ENCODE measurements at places on chromosomes 1 and 21. TPM values are rescaled to one million over a fixed set of nuclear protein-coding genes. Genes with fewer than 3 reads are reported as not detected.

S100A7A gene
- total RNA-seq: not detected

VWA5B1 gene
- not detected for total RNA-seq

CLCA2 gene
- not detected for total RNA-seq

RNF187 gene
- 153 TPM for total RNA-seq

MATN1 gene
- total RNA-seq: 1.7 TPM

MXRA8 gene
- 0.64 TPM for total RNA-seq

DNA sequence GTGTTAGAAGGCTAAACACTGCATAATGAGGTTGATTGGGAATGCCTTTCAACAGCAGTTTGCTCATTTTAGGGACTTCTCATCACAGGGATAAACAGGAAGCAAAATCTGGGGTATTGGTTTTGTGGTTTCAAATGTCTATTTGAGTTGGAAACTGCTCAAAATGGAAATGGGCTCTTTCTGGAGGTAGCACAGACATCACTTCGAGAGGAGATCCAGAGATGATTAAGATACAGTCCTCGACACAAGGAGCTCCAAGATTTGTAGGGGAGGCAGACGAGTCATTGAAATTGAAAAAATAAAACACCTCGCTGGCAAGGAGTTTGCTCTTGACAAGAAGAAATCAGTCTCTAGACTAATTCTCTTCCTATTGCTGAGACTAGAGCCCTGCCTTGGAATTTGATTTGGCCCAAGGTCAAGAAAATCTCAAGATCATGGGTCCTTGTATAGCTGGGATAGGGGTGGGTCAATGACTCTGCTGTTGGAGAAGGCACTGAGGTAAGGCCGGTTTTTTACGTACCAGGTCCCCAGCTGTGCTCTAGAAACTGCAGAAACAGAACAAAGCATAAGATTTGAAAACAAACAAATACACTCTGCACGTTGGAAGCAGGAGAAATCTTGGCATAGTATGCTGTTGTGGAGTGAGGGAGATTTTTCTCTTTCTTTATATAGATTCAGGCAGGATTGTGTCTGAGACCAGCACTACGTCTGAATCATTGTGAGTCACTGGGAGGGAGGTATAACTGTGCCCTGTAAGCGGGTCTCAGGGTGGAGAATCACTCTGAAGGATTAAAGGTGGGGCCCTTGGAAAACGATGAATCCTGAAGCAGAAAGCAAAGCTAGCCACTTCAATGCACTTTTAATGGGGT lies 17.7 kb upstream of the KLHDC8A start:
- no peak for DNase-seq

DNA sequence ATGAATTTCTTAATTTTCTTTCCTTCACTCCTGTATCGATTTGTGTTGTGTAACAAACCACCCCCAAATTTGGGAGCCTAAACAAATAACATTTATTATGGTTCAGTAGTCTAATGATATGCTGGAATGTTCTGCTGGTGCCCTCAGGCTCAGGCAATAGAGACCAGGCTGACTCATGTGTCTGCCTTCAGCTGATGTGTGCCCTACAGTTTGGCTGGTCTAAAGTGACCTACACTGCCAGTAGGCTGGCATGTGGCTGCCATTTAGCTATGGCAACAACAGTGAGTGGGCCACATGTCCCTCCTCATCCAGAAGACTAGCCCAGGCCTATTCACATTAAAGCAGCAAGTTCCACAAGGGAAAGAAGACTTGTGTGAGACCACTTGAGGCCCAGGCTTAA lies 115.8 kb downstream of the PTPRC start:
- no peak for DNase-seq

DNA sequence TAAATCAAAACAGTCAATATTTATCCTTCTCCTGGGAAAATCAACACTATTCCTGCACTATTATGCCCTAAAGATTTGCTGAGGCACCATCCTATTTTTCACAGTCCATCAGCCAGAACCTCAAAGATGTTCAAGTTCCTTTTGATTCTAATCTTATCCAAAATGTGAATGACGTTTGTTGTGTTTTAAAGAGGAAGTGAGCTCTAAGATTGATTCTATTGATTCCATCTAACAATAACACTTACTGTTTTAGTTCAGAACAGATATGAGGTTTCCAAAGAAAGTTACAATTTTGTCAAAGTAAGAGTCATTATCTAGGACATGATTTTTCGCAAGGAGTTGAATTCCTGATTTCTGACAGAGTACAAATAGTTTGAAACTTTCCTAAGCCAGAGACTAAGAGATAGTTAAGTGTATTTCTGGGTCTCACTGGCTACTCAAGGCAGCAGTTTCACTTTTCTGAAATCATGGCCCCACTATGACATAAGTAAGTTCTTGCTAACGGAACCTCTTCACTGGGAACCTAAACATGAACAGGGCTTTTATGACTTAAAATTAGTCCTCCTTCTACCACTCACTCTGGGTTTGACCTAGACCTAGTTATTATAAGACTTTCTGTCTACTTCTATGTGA lies 84.7 kb downstream of the LHX9 start:
- no peak for DNase-seq

DNA sequence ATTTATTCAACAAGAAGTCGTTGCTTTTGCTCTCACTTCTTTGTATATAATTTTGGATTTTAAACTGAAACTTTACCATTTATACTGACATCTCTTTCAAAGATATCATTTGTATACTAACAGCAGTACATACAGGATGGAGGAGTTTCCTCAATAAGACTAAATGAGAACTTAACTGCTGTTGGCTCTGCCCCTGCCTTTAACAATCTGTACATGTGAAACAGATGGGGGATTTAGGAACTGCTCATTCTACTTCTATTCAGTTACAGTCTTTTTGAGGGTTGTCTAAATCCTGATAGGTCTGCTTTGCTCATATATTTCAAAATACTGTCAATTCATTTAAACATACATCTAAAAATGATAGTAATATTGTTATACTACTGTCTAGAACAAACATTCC lies 663.2 kb downstream of the ADGRL2 start:
- no peak for DNase-seq

DNA sequence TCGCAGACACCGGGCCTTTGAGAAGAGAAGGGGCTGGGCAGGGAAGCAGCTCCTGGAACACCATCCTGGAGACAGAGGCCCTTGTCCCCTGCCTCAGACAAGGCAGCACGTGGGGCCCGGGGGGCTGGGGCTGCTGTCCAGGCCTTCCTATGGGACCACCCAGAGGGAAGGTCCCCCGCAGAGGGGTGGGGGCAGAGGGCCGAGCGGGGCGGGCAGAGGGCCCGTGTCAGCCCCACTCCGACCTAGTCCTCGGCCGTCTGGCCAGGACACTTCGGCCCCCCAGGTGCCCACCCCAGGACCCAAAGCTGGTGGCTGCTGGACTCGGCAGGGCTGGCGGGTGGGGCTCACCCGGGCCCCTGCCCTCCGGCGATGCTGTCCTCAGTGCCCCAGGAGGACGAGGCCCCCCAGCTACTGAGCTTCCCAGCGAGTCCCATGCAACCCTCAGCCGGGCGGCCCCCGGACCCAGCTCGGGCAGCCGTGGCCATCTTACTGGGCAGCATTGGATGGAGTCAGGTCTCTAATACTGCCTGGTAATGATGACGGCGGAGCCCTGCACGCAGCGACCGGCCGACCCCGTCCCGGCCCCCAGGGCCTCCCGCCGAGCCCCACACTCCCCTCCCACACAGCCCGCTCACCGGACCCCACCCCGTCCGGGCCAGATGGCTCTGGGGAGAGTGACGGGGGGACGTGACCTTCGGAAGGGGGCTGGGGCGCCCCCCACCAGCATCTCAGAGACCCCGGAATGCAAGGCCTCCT lies 6.9 kb upstream of the TTLL10 start:
- DNase-seq: no peak

GRCh38 chr21:33132054-33132453 lies 62.1 kb downstream of the OLIG1 start:
- DNase-seq: no peak

DNA sequence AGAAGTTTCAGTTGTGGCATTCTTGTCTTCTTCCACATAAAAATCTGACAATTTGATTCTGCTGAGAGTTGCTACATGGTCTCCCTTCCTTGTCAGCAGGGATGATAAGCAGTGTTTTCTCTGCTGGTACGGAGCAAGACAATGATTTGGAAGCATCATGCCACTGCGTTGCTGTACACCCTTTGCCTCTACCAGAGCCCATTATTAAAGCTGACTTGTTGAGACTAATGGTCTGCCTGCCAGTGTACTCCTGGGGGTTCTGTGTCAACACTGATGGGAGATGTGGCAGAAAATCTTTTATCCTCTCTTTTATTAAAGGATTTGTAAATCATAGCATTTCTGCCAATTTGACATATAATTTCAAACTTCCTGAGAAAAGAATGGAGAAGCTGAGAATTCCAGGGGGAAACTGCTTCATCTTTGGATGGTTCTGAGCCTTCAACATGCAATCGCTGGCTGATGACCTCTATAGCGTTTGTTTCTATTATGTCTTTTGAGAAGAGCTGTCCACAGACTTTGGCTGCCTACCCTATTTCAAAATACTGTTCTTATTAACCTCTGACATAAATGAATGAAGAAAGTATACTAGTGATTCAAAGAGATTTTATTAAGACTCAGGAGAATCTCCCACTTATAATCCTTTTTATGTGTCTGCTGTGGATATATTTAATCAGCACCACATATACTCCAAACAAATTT lies 47.9 kb upstream of the DYNLT5 start:
- DNase-seq: no peak

GRCh38 chr1:18811733-18812452 lies 47.6 kb downstream of the TAS1R2 start:
- no peak for DNase-seq

GRCh38 chr21:45255381-45256020 lies 32.2 kb downstream of the POFUT2 start:
- DNase-seq: no peak

GRCh38 chr1:40161888-40162397 lies 756 bp downstream of the RLF start:
- DNase-seq: no peak

- DNase-seq: no peak
Observed at GRCh38 chr1:37498872-37499617, 15.5 kb downstream of the MEAF6 start.

- DNase-seq: no peak
Observed at GRCh38 chr1:44060830-44061267, 29.6 kb upstream of the SLC6A9 start.

- no peak for DNase-seq
Observed at GRCh38 chr1:204709960-204710912, 24.7 kb upstream of the LRRN2 start.

DNA sequence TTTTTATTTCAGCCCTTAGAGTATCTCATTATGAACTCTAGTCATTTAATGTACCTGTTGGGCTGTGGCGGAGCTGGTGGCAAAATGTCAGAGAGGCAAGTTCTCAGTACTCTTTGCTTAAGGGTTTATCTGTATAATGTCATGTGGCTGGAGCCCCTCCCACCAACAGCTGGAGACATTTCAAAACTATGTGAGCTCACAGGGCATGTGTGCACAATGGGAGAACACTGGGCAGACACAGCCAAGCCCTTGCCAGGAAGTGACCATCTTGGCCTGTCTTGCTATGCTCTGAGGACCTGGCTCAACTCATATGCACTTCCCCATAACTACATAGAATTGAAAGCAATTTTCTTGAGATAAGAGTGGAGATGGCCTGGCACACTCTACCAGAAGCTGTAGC lies 296.4 kb downstream of the PTPRU start:
- no peak for DNase-seq

GRCh38 chr1:183164963-183165362 lies 21.1 kb upstream of the LAMC2 start:
- DNase-seq: no peak
